Left renal cortex interstitium (tissue), 4 donors: ENCODE measurements at places on chromosomes 1 and 21. TPM values are rescaled to one million over a fixed set of nuclear protein-coding genes. Genes with fewer than 3 reads are reported as not detected.

DNA sequence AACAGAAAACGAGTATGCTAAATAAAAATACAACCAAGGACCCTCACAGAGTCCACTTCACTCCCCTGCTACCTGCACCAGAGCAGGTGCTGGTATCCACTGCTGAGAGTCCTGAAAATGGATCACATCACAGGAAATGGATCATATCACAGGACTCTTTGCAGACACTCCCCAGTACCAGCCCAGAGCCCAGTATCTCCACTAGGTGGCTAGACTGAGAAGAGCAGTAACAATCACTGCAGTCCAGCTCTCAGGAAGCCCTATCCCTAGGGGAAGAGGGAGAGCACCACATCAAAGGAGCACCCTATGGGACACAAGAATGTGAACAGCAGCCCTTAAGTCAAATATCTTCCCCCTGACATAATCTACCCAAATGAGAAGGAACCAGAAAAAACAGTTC lies 28.0 kb downstream of the AGBL4 start:
- no peak for DNase-seq

DNA sequence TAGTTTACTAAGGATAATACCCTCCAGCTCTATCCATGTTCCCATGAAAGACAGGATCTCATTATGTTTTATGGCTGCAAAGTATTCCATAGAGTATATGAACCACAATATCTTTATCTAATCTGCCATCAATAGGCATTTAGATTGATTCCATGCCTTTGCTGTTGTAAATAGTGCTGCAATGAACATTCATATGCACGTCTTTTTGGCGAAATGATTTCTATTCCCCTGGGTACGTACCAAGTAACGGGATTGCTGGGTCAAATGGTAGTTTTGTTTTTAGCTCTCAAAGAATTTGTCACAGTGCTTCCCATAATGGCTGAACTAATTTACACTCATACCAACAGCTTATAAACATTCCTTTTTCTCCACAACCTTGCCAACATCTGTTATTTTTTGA lies 750.9 kb downstream of the BRINP3 start:
- DNase-seq: no peak

DNA sequence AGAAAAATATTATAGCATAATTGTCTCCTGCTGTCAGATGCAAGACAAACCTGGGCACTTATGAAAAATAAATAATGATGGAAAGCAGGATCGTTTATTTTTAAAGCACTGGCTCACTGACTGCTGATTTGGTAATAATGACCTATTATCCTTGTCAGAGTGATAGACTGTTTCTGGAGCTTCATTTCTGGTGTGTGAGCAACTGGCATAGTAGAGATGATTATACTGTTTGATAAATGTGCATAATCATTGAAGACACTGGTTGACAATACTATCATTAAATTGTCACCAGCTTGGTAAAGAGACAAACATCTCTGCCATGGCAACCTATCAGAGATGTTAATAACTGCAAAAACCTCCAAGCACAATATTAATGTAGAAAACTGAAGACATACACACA lies 179.9 kb upstream of the ZNF644 start:
- no peak for DNase-seq

SLC45A3 gene
- 8.6 TPM for polyA plus RNA-seq
